B cell (primary cell): ENCODE measurements at places on chromosomes 3 and 15. TPM values are rescaled to one million over a fixed set of nuclear protein-coding genes. Genes with fewer than 3 reads are reported as not detected.
A peak's percentile ranks its signal among the peaks of the same experiment; 100 is the strongest.

Gene PFKFB4
- total RNA-seq, result 3.2 and 3.3 TPM in 2 replicates

GRCh38 chr15:38320181-38320580 is 67.5 kb downstream of the SPRED1 start:
- no peak for DNase-seq

DNA sequence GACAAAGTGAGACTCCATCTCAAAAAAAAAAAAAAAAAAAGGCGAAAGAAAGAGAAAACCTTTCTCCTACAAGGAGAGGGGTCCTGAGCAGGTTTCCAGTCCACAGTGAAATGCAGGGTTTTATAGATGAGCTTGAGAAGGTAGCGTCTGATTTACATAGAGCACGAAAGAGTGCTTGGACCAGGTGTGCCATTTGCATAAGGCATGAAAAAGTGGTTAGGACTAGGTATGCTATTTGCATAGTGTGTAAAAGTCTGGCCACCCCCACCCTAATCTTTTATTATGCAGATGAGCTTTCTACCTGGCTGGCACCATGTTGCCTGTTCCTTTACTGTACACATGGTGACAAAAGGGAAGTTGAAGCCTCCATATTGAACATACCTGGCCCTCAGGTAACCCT is 13.6 kb upstream of the RNU6-1 start:
- no peak for DNase-seq

Gene MB21D2
- 0.15 and 0.20 TPM in 2 replicates for total RNA-seq

GRCh38 chr15:92662762-92663161 is 7.2 kb upstream of the FAM174B start:
- no peak for DNase-seq

- DNase-seq, result no peak
Measured at GRCh38 chr15:58526647-58527192, 94.9 kb downstream of the LIPC start.

DNA sequence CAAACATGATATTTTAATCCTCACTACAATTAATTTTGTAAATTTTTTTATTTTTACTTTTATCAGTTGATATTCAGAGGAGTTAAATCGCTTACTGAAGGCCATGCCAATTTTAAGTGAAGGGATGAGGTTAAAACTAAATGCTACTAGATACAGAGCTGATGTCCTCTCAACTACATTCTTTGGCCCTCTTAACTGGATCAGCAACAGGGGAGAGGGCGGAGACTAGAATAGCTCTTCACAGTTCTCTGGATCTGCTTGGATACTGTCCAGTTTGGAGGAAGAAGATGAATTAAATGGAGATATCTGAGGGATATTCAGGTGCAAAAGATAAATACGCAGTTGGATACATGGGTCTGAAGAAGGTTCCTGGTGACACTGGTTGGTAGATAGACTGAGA is 85.6 kb upstream of the LYSMD4 start:
- DNase-seq, result no peak

DNA sequence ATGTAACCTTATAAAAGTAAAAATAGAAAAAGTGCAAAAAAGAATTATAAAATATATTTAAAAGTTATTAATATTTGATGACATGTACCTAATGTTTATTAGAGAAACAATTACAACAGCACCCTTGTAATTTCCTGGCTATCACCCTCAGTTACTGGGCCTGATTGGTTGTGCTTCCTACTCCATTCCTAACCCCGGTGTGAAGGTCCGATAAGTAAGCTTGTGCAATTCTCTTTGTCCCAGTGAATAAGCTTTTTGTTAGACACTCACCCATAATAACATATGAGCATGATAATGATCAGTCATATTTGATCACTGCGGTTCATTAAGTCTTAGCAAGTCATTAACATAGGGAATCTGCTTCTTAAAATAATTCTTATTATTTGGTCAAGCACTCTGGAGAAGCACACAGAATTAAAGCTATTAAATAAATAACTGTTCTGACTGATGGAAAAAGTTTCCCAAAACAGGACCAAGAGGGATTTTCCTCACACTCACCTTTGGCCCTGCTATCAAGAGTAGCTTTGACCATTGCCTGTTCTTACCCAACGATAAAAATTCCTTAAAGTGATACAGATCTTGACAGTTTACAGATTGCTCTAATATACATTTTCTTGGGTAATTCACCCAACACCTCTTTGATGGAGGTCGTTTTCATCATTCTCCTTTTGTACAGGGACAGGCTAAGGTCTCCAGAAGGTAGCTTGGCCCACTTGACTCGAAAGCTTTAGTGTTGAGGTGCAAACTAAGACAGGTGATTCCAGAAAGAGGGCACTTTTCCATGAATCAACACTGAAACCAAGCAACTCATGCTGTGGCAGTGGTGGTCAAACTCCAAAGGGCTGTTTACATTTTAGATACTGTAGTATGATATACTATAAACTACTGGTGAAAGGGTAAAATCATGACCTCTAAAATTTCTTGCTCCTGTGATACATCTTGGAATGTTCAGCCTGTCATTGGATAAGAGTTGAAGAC is 543.0 kb upstream of the KCNMB2 start:
- DNase-seq, result no peak

DNA sequence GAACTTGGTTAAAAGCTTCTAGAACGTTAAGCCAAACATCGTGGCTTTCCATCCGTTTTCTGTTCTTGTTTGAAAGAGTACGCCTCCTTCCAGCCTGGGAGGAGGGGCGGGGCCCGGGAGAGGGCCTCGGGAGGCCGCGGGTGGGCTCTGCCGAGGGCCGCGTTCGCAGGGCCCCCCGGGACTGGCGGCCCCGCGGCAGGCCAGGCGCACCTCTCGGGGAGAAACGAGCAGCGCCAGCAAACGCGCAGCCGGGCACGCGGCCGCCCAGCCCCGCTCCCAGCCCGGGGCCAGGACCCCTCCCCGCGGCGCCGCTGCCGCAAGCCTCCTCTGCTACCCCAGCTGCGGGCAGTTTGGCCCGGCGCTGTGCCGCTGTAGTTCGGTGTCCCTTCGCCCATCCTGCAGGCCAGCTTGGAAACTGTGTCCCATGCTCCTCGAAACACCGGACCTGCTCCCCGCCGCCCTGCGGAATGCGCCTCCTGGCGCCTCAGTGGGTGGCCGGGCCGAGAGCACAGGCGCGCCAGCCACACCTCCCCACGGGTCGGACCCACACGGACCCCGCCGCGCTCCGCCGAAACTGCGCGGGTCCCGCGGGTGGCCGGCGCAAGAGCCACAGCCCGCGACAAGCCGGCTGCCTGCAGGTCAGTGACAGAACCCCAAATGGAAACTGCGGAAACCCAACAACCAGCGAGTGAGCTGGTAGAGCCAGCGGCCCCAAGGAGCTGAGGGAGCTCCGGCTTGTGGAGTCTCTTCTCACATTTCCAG is 2.3 kb downstream of the OCA2 start:
- DNase-seq, result peak; percentile 50

GRCh38 chr3:154799800-154800199 is 280.3 kb upstream of the MME start:
- DNase-seq, result no peak

DNA sequence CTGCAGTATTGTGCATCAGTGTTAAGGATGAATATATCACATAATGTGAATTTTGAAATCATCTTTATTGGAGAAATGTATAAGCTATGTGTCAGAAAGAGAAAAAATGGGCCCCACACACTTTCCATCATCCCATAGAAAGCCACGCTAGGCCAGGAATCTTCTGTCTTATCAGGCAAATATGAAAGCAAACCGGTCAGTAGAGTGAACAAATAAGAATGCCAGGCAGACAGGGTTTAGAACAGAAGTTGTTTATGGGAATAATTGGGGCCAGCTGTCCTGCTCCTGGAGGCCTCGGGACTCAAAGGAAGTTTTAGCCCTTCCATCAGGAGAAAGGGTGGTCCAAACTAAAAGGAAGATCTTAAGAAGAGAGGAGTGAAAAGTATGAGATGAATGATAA is 39.5 kb downstream of the ZNF280D start:
- no peak for DNase-seq

DNA sequence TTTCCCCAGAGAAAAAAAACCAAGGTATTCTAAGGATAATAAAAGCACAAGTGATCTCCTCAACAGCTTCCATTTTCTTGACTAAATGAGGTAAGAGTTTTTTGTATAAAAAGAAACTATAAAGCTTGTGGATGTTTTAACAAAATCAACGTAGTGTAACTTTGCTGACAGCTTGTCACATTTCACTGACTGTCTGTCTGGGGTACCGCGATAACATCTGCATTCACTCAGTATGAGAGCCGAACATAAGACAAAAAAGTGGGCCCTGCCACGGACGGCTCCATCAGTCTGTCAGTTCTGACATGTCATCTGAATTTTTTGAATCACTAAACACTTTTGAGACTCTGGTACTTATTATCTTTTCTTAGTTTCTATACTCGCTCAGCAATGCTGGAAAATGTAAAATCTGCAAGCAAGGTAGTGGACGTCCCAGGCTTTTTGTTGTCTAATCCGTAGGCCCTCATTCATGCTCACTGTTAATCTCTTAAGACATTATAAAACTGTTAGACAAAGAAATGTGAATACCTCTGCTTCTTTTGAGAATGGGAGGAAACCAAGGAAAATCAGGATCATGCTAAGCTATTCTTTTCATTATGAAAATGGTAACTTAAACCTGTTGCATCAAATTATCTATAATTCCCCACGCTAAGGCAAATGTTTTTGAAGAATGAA is 307.1 kb downstream of the MECOM start:
- DNase-seq, result no peak

DNA sequence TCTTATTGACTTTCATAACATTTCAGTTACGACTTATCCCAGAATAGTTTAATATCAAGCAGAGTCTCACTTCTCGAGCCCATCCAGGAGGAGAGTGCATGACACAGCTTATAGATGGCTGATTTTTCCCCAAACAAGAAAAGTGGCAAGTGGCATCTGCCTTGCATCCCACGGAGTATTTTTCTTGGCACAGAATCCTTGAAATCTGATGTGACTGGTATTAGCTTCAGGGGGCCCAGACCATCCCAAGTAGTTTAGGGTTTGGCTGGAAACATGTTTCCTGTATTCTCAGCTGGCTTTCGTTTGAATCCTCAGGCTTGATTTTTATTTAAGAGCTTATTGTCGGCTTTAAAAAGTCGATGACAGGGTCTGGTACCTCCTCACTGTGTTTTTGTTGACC is 20.7 kb upstream of the FBXL22 start:
- DNase-seq, result no peak

DNA sequence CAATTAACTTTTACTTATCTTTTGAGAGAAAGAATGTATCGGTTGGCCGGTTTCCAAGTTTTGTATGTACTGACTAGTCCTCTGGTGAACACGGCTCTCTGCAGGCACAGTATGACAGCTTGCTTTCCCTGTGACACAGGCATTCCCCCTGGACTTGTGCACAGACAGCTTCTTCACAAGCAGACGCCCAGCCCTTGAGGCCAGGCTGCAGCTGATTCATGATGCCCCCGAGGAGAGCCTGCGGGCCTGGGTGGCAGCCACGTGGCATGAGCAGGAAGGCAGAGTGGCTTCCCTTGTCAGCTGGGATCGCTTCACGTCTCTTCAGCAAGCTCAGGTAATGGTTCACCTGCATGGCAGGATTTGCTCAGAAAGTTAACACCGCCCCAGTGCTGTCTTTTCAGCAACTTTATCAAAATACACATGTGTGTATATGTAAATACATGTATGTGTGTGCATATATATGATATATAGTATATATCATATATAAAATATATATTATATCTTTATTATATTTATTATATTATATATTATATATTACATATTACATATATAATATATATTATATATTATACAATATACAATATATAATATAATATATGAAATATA is 25.5 kb downstream of the FAN1 start:
- no peak for DNase-seq

DNA sequence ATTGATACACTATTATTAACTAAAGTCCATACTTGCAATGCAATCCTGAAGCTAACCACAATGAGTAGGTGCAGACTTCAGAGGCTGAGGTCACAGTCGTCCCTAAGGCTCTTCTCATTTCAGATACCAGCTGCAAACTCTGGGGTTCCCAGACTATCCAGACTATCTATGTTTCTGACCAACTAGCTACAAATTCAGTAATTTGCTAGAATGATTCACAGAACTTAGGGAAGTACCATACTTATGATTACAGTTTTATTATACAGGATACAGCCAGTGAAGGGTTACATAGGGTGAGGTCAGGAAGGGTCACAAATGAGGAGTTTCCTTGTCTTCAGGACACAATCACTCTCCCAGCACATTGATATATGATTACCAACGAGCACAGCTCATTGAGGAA is 36.5 kb downstream of the PPM1L start:
- DNase-seq, result no peak

Gene LARP6
- total RNA-seq, result not detected in 2 replicates

DNA sequence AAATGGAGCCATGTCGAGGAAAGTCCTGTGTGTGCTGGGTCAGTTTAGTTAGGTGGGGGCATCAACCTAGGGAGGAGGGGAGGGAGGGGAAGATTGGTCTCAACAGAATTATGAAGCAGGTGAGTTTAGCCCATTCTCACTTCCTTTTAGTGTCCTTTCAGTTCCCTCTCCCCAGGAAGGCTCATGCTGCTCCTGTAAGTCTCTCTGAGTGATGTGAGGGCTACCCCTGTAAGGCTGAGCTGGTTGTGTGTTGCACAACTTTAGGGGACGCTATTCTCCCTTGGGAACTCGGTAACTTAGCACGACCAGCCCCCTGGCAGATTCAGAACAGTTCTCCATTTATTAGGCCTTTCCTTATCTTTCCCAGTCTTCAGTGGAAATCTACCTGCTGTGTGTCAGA is 21.2 kb downstream of the IL5RA start:
- DNase-seq, result peak; percentile 75

Gene IL17RD
- 0.02 and 0.05 TPM in 2 replicates for total RNA-seq

Gene SLCO2A1
- total RNA-seq, result not detected in 2 replicates
